Common myeloid progenitor, CD34-positive (primary cell): ENCODE measurements at places on chromosomes 13 and 19.

GRCh38 chr13:75494491-75494890 lies 12.5 kb upstream of the TBC1D4 start:
- no peak overlapping the region for H3K4me3 ChIP-seq
- H3K27ac ChIP-seq = no peak overlapping the region
- no peaks in the 10 kb centered on the region for H3K4me1 ChIP-seq

GRCh38 chr19:32682317-32682716 lies 6.7 kb downstream of the RGS9BP start:
- DNase-seq = no peak
- H3K4me1 ChIP-seq = peaks cover 6% of the 10 kb centered on the region
- no peak overlapping the region for H3K4me3 ChIP-seq
- peaks cover 7% of the 10 kb centered on the region for H3K27me3 ChIP-seq
- H3K27ac ChIP-seq = no peak overlapping the region

GRCh38 chr19:13841086-13841961 lies 35.6 kb upstream of the NANOS3 start:
- H3K4me1 ChIP-seq = peaks cover 12% of the 10 kb centered on the region
- DNase-seq = no peak
- peaks cover under 1% of the 10 kb centered on the region for H3K36me3 ChIP-seq
- H3K27ac ChIP-seq = peak overlapping the region; percentile 98
- H3K27me3 ChIP-seq = no peaks in the 10 kb centered on the region
- H3K4me3 ChIP-seq = peak overlapping the region; percentile 95

GRCh38 chr13:93218583-93218982 lies 8.0 kb upstream of the GPC6 start:
- no peak overlapping the region for H3K27ac ChIP-seq
- no peak for DNase-seq
- H3K4me1 ChIP-seq = no peaks in the 10 kb centered on the region
- H3K27me3 ChIP-seq = no peaks in the 10 kb centered on the region
- H3K4me3 ChIP-seq = no peak overlapping the region

DNA sequence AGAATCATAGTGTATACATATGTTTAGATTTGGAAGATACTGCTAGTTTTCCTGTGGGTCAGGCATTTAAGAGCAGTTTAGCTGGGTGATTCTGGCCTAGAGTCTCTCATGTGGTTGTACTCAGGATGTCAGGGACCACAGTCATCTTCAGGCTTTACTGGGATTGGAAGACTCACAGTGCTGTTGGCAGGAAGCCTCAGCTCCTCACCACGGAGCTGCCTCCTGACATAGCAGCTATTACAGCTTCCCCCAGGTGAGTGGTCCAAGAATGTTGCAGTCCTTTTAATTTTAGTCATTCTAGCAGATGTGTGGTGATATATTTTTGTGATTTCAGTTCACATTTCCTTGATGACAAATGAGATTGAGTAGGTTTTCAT lies 16.9 kb upstream of the GPR18 start:
- peaks cover 34% of the 10 kb centered on the region for H3K4me1 ChIP-seq
- peaks cover 4% of the 10 kb centered on the region for H3K36me3 ChIP-seq
- no peak overlapping the region for H3K27ac ChIP-seq
- H3K27me3 ChIP-seq = no peaks in the 10 kb centered on the region
- no peak overlapping the region for H3K4me3 ChIP-seq

- H3K27me3 ChIP-seq = no peaks in the 10 kb centered on the region
- no peaks in the 10 kb centered on the region for H3K4me1 ChIP-seq
- H3K27ac ChIP-seq = no peak overlapping the region
- no peak for DNase-seq
- no peak overlapping the region for H3K4me3 ChIP-seq
Measured at GRCh38 chr13:34335014-34336007, 517.4 kb downstream of the RFC3 start.

DNA sequence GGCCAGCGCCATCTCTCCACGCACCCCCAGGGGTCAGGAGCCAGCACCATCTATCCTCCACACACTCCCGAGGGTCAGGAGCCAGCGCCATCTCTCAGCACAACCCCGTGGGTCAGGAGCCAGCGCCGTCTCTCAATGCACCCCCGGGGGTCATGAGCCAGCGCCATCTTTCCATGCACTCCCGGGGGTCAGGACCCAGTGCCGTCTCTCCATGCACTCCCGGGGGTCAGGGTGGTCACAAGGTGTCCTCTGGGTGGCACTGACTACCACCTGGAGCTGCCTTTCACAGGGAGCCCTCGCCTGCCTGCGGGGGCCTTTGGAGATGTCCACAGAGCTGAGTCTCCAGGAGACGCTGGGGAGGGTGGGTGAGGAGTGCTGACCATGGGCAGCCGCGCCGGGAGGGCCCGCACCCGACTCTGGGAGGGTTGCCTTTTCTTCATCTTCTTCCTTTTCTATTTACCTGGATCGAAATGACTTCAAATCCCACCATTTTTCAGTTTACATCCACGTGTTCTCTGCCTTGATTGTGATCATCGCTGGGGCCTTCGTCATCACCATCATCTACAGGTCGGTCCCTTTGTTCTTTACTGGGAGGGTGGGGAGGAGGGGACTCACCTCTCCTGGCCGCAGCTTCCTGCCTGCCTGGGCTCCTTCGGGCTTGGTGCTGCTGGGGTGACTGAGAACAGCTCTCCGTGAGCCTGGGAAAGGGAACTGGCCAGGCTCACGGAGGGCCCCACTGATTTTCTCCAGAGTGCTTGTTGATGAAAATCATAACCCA lies 19.1 kb downstream of the TEX29 start:
- no peak overlapping the region for H3K4me3 ChIP-seq
- no peaks in the 10 kb centered on the region for H3K36me3 ChIP-seq
- H3K27ac ChIP-seq = no peak overlapping the region

DNA sequence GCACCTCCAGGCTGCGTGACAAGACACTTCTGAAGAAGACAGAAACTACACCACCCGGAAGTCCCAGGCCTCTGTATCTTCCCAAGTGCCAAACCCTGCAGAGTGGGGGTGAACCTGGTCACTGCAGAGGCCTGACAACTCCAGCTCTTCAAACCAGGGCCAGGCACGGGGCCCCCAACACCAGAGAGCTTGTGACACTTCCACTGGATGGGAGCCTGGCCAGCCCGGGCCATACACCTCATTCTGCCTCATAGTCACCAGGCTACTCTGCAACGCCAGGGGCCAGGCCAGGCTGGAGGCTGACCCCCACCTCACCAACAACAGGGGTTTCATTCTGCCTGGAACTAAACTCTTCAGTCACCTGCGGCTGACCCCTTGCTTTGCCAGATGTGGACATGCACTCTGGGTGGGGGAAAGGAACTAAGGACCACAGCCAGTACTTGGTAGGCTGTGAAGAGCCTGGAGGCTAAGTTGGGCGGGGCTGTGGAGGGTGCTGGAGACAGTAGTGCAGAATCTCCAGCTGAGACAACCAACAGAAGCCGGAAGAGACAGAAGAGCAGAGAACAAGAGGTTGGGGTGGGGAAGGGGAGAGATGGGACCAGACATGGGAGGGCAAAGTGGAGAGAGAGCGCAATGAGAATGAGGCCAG lies 23.0 kb downstream of the TUBA3C start:
- H3K27me3 ChIP-seq = no peaks in the 10 kb centered on the region
- H3K36me3 ChIP-seq = no peaks in the 10 kb centered on the region
- H3K4me1 ChIP-seq = peaks cover 5% of the 10 kb centered on the region

DNA sequence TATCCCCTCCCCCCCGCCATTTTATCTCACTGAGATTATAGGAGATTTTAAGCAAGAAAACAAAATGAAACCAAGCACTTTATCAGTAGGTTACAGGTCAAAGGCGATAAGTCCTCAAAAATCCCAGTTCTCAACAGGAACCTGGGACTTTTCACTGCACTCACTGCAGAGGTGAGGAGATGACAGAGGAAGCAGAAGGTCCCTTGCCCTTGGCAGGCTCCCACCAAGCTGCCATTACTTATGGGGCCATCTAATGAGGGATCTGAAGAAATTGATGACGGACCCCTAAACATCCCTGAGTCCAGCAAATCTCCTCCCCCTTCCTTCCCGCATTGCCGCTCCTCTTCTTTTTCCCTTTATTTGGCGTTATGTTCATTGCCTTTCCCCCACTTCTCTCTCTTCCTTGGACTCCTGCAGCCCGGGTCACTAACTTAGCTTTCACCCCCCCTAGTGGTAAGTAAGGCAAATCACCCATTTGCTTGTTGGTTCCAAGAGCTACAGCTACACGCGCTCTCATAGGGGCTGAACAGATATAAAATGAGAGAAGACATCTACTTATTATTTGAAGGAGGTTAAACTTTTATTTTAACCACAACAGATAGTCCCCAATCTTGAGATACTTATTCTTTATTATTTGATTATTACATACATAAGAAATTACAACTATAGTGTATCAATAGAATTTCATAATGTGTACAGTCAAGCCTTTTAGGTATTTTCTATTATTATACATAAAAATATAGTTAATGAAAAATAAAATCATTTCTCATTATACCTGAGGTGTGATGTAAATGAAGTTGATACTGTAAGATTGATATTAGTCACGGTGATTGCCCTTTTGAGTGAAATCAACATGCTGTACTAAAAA lies 52.0 kb upstream of the ARGLU1 start:
- DNase-seq = peak; percentile 73
- H3K4me1 ChIP-seq = no peaks in the 10 kb centered on the region
- H3K36me3 ChIP-seq = no peaks in the 10 kb centered on the region
- H3K27ac ChIP-seq = no peak overlapping the region

- no peak overlapping the region for H3K27ac ChIP-seq
- DNase-seq = no peak
Measured at GRCh38 chr13:20124303-20124702, 36.5 kb downstream of the GJA3 start.

GRCh38 chr13:53953183-53953582 lies 924.6 kb downstream of the OLFM4 start:
- H3K4me1 ChIP-seq = no peaks in the 10 kb centered on the region
- H3K27ac ChIP-seq = no peak overlapping the region
- no peak overlapping the region for H3K4me3 ChIP-seq
- no peak for DNase-seq
- no peaks in the 10 kb centered on the region for H3K27me3 ChIP-seq

DNA sequence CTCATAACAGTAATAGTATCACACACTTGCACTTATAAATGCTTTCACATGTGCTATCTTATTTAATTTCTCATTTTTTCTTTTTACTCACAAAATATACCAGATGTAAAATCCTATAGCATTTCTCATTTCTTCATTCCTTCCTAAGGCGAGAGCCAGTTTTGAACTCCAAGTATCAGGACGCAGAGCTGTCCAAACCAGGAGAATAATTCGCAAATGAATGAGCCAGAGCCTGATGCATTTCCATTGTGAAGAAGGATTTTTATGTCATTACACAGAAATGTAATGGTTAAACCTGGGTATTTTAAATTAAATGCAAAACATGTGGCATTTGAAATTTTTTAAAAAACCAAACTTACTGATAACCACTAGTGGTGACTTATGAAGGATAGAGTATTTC lies 244.3 kb downstream of the RGCC start:
- H3K27me3 ChIP-seq = no peaks in the 10 kb centered on the region
- peaks cover 5% of the 10 kb centered on the region for H3K36me3 ChIP-seq
- no peak overlapping the region for H3K27ac ChIP-seq
- H3K4me3 ChIP-seq = no peak overlapping the region
- DNase-seq = no peak

- peak overlapping the region; percentile 89 for H3K4me3 ChIP-seq
- no peaks in the 10 kb centered on the region for H3K36me3 ChIP-seq
- peak overlapping the region; percentile 94 for H3K27ac ChIP-seq
- DNase-seq = peak; percentile 58
Measured at GRCh38 chr13:29594710-29595379, 643 bp downstream of the SLC7A1 start.

DNA sequence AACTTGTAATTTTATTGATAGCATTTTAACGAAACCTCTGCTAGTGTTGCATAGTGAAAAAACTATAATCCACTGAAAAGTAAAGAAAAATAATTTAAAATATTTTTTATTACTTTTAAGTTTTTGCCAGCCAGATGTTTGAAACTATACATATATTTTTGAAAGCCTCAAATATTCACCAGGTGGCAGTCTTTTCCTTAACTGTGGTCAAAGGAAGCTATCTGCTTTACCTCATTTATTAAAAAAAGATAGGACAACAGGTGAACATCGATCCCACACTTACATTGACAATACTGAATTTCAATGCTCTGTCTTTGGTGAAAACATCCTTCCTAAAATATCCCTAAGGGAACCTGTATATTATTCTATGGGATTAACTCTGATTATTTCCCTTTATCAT lies 100.5 kb downstream of the TRPC4 start:
- H3K4me3 ChIP-seq = no peak overlapping the region
- peak; percentile 6 for DNase-seq
- no peaks in the 10 kb centered on the region for H3K4me1 ChIP-seq
- no peaks in the 10 kb centered on the region for H3K27me3 ChIP-seq
